ENCODE measurements at places on chromosomes 3 and 15.

DNA sequence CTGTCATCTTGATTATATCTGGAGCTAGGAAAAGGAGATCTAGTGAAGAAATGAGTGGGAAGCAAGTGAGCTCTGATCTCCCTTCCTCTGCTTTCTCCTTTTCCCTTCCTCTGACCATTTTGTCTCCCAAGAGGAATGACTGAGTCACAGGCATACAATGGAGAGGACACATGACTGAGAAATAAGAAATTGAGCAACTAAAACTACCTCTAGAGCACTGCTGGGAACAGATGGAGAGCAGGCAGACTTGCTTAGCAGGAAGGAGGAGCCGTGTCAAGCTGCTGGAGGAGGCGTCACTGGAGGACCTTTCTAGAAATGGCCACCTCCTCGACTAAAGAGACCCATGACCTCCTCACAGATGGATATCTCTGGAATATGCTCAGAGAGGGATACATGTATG is 66.9 kb upstream of the MYO5C start:
- no peak for DNase-seq

GRCh38 chr15:90402223-90402622 is 14.2 kb downstream of the IQGAP1 start:
- no peak for DNase-seq

DNA sequence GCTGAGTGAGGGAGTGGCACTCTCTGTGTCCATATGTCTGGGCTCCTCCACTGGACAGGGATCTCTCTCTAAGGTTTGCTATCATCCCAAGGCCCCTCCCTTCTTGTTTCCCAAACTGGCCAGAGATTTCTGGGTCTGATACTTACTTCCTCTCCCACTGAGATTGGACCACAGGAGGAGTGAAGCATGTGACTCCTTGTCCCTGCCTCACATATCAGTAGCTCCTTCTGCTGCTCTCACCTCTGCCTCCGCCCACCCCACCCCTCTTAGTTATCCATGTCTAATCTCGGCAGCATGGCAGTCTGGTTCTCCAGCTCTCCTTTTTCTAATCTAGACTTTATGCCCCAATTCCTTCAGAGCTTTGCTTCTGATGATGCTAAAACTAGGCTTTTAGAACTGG is 223.1 kb downstream of the RPLP1 start:
- DNase-seq = no peak

DNA sequence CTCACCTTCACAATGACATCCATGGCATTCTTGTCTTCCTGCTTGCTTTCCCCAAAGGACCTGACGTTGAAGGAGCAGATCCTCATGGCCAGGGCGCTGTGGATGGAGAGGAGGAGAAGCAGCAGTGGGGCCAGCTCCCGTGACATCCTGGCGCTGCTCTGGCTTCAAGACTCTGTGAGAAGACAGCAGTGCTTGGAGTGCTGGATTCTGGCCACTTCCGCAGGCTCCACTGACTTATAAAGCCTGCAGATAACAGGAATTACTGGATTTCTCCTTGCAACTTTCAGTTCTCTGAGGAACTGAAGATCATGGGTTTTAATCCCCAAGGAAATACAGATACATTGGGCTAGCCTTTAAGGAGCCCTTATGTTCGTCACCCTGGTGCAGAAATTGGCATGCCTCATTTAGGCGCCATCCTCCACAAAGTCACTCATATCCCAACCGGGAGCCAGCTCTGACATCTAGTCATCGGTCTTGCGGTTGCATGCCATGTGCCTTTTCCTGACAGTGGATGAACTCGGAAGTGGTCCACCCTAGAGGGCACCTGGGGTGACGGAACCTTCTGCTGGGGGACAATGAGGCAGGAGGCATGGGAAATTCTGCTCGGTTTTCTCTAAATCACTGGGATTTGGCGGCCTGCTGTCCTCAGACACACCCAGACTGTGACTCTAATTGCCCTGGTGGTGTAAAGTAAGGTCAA is at the start of gene DNASE1L3:
Gene DNASE1L3, minus strand, starts transcription at position 212 of the 700 bp plus-strand sequence. Its CDS starts 66 bp downstream, at position 146.
- DNase-seq = no peak

DNA sequence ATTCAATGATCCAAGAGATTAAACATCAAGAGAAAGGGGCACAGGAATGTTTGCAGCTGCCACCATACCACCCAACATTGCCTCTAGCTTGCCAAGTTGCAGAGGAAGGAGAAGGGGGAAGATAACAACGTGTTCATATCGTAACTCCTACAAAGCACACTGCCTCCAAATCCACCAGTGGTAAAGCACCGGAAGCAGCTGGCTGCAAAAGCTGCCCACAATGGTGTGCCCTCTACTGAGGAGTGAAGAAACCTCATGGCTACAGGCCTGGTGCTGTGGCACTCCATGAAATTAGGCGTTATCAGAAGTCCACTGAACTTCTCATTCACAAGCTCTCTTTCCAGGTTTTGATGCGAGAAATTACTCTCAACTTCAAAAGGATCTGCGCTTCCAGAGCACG is 263.9 kb upstream of the STT3B start:
- no peak for DNase-seq

DNA sequence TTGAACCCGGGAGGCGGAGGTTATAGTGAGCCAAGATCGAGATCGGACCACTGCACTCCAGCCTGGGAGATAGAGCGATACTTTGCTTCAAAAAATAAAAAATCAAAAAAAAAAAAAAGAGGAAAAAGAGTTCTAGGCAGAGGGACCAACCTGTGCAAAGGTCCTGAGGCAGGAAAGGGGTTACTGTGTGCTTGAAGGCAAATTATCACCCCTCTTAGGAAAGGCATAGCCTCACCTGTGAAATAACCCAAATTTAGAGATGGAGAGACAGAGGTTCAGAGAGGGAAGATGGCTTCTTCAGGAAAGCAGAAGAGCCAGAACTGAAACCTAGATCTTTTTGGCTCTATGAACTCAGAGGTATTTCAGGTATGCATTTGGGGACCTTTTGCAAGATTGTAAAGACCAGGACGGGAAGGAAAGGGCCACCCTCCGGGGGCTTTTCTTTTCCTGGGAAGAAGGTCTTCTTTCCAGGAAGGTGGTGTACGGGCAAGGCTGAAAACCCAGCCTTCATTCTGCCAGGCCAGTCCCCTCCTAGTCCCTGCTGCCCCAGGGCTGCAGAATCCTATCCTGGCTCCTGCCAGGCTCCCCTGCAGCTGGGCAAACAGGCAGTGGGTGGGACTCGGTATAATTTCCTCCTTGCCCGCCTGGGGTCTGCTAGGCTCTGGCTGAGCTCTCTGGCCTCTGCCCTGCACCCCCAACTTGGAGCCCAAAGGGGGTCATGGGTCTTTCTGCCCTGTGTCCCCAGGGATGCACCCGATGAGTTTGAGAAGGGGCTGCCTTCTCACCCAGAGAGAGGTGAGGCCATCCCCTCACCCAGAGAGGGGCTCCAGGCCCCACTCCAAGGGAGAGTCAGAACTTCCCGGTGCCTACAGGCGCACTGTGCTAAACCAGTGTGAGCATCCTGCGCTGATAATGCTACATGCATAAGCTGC is 14.4 kb upstream of the CSK start:
- no peak for DNase-seq
